Activated T-cell treated with anti-CD3 and anti-CD28 coated beads, Interleukin-2, amount 50 U/mL, for 48 hours (primary cell): ENCODE measurements at places on chromosomes 1 and 21.

DNA sequence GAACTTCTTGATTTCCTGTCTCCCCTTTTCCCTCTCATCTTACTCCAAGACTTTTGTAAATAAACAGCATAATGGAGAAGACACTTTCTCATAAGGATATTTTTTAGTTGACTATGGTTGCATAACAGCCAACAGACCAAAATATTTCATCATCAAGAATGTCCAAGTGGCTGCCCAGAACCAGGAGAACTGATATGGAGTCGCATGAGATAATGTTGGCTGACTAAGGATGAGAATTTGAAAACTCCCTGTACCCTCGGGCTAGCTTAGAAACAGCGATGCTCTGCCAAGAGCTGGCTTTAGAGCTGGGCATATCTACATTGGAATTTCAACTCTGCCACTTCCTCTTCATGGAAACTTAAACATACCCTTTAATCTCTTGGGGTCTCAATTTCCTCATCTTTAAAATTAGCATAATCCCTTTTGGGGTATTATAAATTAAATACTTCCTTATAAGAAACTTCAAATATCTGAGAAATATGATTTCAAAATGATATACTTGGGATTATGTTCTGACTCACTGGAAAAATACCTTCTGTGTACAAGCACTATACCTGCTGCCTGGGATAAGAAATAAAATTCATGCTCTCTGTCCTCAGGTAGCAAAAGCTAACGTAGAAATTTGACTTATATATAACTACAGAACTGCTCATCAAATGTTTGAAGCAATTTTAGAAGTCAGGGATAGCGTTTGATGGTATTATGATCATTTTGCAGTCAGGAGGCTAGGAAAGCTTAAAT, 777.3 kb downstream of the LTN1 start:
- no peak for DNase-seq

GRCh38 chr1:22920734-22921451, 51.8 kb downstream of the LACTBL1 start:
- no peak for DNase-seq

DNA sequence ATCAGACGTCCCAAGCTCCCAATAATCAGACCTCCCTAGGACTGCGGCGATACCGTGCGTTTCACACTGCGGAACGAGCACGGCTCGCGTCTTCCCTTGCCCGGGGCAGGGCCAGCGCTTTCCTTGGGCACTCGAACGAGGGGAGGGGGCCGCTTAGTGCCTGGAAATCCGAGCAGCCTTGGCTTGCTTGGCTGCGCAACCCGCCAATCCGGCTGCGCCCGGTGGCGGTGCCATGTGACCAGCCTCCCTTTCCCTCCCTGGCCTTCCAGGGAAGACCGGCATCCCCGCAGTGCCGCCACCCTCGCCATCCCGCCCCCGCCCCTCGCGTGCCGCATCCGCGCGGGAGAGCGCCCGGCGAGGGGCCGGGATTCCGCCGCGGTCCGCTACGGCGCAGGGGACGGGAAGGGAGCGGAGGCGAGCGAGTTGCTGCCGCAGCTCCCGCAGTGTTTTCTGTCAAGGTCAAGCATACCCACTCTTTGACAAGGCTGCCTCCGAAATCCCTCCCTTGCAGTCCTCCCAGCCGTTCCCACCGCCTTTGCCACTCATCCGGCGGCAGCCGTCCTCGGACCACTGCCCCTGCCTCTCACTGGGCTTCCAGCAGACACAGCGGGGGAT, 8.3 kb upstream of the RNF19B start:
- DNase-seq, result no peak

GRCh38 chr1:11134251-11134897, 34.7 kb upstream of the EXOSC10 start:
- DNase-seq, result no peak

DNA sequence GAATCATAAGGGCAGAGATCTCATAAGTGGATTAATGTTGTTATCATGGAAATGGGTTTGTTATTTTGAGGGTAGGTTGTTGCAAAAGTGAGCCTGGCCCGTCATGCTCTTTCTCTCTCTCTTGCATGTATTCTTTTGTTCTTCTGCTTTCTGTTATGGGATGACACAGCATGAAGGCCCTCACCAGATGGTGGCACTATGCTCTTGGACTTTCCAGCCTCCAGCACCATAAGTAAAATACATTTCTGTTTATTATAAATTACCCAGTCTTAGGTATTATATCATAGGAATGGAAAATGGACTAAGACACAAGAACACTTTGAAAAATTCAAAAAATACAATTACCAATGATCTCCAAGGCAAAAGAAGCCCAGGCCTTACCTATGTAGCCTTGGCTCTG, 676.1 kb downstream of the PTPRU start:
- no peak for DNase-seq

DNA sequence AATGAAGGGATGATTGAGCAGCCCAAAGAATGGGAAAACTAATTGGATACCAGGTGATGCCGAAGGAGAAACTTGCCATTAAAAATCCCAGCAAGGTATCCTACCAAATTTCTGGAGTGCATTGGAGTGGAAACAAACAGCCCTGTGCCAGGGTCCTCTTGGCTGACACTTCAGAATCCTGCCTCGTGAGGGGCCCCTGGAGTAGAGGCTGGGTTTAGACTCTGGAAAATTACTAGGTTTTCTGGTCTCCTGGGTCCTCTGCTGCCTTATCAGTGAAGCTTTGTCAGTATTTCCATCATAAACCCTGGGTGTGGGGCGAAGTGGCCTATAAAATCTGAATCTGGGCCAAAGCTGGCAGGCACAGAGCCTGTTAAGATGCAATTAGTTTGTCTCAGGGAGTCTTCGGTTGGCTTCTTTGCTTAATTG, 289.2 kb upstream of the USP24 start:
- no peak for DNase-seq

DNA sequence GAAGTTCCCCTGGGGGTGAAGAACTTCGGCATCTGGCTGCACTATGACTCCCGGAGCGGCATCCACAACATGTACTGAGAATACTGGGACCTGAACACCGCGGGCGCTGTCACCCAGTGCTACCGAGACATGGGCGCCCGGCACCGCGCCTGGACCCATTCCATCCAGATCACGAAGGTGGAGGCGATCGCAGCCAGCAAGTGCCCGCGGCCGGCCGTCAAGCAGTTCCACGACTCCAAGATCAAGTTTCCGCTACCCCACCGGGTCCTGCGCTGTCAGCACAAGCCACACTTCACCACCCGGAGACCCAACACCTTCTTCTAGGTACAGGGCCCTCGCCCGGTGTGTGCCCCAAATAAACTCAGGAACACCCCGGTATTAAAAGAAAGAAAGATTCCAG, 22.0 kb upstream of the SLC9A1 start:
- no peak for DNase-seq

- DNase-seq, result no peak
Measured at GRCh38 chr1:145828367-145829026, 4.5 kb downstream of the POLR3C start.

DNA sequence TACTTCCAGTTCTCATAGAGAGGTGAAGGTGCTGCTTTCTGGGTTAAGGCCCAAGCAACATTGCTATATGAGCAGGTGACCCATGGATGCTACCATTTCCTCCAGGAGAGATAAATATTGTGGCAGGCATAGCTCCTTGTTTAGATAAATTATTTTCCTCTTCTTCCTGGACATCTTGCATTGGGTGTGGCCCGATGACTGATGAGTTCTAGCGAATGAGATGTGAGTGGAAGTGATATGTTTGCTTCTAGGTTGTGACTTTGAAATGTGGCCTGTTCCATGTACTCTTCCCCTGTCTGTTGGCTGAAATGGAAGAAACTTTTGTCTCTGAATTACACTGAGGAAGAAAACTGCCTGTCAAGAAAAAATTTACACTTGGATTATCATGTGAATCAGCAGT, 101.7 kb upstream of the FMN2 start:
- DNase-seq, result no peak

- DNase-seq, result no peak
Measured at GRCh38 chr1:179144626-179145025, 62.8 kb downstream of the TOR3A start.

DNA sequence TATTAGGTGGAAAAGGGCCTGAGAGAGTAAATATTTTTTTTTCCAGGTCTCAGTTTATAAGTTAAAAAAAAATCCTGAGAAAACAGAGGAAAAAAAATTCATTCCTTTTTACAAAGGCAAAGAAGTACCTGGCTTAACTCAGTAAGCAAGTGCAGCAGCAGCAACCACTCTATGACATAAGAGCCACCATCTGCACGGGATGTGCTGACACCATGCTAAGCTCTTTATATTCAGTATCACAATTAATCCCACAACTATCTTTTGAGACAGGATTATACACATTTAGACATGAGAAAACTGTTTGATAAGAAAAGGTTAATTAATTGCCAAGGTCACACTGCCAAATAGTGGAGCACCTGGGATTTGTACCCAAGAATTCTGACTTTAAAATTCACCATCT, 13.4 kb upstream of the DPT start:
- DNase-seq, result no peak

DNA sequence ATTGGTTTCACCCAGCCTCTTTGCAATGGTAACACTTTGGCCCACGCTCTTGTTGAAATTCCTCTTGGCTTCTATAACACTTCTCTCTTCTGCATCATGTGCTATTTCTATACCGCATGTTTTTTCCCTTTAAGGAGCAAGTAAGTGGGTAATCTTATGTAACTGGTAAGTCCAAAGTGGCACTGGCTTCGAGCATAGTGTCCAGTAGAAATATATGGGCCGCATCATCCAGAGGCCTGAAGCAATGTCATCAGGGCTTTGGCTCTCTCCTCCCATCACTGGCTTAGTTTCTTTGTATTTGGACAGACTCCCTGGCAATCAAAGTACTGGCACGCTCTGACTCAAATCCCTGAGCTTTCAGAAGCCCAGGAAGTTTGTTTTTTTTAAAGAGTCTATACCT, 17.5 kb downstream of the CHML start:
- no peak for DNase-seq

DNA sequence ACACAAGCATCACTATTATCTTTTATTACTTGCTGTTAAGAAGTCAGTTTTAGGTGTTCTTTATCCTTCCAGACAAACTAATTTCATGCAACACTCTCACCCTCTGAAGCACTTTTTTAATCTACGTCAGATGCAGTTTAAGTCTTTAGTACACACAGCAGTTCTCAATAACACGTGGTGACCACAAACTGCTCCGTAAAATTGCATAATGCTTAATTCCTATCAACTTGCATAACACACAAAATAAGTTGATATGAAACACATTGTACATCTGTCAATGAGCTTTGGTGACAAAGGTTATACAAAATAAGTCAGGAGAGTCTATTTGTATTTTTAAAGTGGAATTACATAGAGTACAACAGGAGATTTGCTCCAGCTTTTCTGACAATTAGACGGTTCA, 140.9 kb upstream of the ETS2 start:
- no peak for DNase-seq

GRCh38 chr1:163046071-163046470, 23.1 kb upstream of the RGS4 start:
- DNase-seq, result no peak

GRCh38 chr21:27429710-27430341, 462.9 kb upstream of the ADAMTS5 start:
- no peak for DNase-seq

GRCh38 chr1:114331936-114332335, 178.3 kb upstream of the SYT6 start:
- DNase-seq, result no peak

DNA sequence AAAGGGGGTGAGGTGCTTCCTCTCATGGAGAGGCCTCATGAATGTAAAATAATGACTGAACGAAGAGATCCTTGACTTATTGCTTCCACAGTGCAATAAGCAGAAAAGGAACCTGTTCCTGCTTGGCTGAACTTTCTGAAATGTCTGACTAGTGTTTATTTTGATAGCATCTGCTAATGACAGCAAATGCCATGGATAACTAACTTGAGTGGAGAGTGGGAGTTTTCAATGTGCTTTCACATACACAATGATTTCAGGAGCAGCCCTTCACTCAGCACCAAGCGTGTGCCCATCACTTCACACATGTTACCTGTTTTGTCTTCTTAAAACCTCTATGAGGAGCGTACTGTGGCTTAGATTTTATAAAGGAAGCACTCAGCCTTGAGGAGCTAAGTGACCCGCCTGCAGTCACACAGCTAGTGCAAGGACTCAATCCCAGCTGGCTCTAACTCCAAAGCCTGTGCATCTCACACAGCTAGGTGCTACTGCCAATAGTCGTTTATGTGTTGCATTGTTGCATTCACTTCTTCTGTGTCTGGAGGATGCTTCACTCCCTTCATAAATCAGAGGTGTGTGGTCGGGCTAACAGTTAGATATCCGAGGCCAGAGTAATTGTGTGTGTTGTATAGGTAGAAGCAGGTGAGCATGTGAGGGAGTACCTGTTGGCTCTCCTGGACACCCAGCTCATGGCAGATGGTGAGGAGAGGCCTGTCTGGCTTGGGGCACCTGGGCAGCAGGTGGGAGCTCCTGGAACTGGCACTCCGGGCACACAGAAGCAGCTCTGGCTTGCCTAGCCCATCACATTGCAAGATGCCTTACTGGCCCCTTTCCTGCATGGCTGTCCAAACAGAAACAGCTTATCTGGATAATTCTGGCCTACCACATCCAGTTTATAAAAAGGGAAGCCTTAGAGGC, 12.8 kb downstream of the CASQ2 start:
- DNase-seq, result no peak

GRCh38 chr1:247296599-247297180, 35.0 kb downstream of the ZNF496 start:
- no peak for DNase-seq

- DNase-seq, result no peak
Measured at GRCh38 chr1:27877115-27877416, 4.7 kb downstream of the THEMIS2 start.

GRCh38 chr1:68352202-68352601, 97.6 kb downstream of the RPE65 start:
- DNase-seq, result no peak

- DNase-seq, result no peak
Measured at GRCh38 chr1:221706876-221707582, 34.9 kb downstream of the DUSP10 start.

DNA sequence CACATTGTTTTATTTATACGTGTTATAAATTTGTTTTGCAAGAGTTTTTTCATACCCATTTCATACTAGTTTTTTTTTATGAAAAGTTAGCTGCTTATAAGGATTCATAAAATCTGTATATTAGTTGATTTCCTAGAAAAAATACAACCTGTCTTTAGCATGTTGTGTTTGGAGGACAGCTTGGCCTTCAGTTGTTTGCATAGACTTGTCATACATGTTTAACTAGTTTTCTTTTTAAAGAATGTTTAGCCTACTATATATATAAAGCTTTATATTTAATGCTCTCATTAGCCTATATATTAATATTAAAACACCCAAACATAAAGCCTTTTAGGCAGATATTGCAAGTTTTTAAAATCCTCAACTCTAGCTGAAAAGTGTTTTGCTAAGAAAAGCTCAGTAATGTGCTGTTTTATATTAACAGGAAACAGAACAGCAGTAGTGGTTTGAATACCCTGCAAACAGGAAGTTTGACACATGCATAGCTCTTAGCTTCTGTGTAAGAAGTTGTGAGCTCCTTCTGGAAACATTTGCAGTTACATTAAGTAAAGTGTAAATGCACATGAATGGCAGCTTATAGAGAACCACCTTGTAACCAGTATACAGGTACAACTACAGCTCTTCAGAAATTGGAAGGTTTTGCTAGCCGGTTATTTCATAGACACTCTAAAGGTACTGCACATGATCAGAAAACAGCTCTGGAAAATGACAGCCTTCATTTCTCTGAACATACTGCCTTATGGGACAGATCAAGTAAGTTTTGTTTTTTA, at the start of gene PRKACB:
Gene PRKACB (plus strand): TSS at position 476 of the 770 bp plus-strand sequence. CDS start 91 bp downstream, at position 567.
- DNase-seq, result no peak
